Inflammatory macrophage treated with lipopolysaccharide for 1 hour (primary cell): ENCODE measurements at places on chromosomes 13 and 19.

- no peak for DNase-seq
Measured at GRCh38 chr13:41463838-41464602, 6.7 kb downstream of the RGCC start.

DNA sequence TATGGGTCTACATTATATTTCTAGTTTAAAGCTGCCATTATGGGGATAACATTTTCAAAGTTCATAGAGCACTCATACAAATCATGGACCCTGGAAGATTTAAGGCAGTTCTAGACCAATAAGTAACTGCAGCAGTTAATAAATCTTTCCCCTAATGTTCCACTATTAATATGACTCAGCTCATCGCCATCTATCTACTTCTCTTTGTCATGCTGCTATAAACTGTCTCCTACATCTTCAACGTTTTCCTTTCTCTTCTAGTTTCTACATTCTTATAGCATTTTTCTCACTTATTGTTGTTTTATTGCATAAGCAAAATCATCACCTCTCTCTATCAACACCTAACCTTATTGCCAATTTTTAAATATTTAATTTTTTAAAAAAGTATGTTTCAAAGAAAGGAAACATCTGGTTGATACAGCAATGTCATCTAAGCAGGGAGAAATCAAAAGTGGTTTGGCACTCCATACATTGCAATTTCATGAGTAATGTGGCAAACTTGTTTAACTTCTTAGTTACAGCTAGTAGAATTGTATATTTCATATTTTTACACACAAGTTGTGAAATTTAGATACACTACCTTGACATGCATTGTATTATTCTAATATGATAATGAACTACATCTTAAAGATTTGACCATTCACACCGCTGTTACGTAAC lies 1500.4 kb upstream of the MIR17HG start:
- no peak for DNase-seq

GRCh38 chr19:39731685-39732084 lies 6.1 kb downstream of the CLC start:
- no peak for DNase-seq

DNA sequence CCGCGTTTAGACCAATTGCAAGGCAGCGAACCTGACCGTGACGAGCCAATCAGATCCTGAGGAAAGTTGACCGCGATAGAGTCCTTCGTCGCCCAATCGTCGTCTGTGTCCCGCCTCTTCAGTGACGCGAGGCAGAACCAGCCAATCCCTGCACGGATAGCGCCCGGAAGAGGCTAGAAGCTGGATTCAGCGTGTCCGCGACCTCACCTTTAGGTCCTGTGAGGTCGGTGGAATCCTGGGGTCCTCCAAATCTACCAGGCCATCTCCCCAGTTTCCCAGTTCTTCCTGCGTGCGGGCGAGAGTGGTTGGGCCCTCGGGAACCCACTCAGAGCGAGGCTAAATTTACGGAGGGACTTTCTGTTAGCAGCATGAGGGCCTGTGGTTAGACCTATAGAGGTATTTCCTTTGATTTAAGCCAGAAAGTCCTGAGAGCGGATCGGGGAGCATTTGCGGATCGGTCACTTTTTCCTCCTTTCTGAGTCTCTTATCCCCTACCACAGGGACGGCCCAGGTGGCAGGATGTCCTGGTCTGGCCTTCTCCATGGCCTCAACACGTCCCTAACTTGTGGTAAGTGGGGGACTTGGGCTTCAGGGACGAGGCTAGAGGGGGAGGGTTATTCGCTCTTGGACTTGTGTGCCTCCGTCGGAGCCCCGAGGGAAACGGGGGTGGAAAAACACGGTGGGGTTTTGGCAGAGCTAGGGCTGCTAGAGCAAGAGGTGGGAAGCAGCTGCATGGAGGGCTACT lies at the start of gene MRPS12:
MRPS12 (plus strand) TSS at position 169 of the 745 bp plus-strand sequence; CDS start at position 520, 351 bp downstream.
- DNase-seq = peak; percentile 99

GRCh38 chr13:43266936-43267615 lies 243.7 kb downstream of the DNAJC15 start:
- DNase-seq = no peak

DNA sequence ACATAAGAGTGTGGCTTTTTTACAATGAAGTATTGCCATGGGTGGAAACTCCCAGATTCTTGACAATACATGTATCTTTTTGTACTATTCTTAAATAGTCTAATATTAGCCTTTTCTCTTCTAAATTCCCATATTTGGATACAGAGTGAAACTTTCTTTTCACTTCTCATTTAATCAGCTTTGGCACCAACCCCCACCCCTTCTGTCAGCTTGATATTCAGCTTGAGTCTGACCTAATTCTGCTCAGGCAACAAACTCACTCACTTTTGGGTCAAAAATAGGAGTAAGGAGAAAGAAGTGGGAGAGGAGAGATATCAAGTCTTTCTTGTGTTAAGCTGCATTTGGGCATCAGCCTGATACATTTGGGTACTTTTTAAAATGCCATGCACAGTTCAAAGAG lies 397.5 kb downstream of the COG6 start:
- DNase-seq = no peak

GRCh38 chr13:32824675-32825074 lies 191.5 kb upstream of the KL start:
- DNase-seq = no peak

GRCh38 chr19:39386557-39386956 lies 4.3 kb downstream of the PAF1 start:
- no peak for DNase-seq

DNA sequence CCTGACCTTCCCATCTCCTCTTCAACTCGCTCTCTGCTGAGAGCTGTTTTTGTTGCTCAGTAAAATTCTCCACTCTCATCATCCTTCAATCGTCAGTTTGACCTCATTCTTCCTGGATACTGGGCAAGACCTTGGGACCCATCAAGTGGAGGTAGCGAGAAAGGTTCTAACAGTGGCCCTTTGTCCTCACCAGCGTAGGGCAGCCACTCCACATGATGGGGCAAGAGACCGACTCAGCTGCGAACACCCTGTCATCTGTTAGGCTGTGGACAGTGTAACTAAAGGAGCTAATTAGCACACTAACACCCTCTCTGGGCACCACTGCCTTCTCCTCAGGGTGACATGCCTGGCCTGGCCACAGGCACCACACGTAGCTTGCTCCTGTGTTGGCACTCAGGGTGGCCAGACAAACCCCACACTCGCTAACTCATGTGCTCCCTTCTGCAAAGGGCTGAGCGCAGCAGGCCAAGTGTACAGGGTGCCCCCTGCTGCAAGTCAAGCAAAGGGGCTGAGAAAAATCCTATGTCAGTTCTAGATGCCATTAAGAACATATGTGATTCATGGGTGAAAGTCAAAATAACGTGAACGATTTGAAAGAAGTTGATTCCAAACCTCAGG lies 1216.0 kb downstream of the SLITRK5 start:
- no peak for DNase-seq

- peak; percentile 91 for DNase-seq
Measured at GRCh38 chr13:41955605-41956004, 5.3 kb downstream of the VWA8 start.

- DNase-seq = no peak
Measured at GRCh38 chr19:18886972-18887371, 9.0 kb downstream of the CERS1 start.

DNA sequence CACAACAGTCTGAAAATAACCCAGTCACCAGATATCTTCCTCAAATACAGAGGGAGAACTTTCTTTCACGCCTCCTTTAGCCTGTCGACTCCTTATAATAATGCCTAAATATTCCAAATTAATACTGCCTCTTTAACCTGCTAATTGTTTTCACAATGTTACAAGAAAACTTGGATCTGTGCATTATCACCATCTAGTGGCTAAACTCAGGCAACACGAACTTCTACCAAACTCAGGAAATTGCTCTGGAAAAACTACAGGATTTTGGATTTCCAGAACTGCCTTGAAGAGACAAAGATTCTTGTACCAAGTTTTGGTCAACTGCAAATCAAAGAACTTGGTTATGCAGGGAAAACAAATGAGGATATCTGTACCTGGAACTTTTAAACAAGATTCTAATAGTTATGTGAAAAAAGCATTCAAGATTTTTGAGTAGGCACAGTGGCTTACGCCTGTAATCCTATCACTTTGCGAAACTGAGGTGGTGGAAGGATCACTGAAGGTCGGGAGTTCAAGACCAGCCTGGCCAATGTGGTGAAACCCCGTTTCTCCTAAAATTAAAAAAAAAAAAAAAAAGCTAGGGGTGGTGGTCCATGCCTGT lies 10.8 kb downstream of the CLN5 start:
- peak; percentile 59 for DNase-seq

- DNase-seq = no peak
Measured at GRCh38 chr13:81721400-81721799, 1380.5 kb upstream of the SPRY2 start.

- no peak for DNase-seq
Measured at GRCh38 chr19:10562609-10563008, 3.2 kb downstream of the KRI1 start.

- DNase-seq = no peak
Measured at GRCh38 chr13:83761631-83762030, 120.6 kb downstream of the SLITRK1 start.

DNA sequence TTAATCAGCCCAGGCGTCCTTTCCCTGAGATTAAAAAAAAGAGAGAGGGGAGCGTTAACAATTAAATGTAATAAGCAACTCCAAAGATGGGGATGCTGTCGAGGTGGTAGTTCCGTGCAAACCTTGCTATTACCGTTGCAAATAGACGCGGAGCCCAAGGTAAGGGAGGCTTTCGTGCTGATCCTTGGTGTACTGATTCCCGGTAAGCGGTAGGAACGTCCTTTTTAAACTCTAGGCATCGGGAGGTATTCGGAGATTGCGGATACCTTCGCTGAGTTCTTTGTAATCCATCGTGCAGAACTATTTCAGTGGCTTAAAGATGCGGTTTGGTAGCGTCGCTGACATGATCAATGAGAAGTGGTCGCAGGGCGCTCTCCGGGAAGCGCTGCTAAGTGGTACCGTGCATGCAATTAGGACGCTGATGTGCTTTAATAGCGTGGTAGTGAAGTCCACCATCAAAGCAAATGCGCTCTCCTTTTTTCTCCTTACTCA lies 3.1 kb downstream of the SLITRK5 start:
- DNase-seq = no peak

DNA sequence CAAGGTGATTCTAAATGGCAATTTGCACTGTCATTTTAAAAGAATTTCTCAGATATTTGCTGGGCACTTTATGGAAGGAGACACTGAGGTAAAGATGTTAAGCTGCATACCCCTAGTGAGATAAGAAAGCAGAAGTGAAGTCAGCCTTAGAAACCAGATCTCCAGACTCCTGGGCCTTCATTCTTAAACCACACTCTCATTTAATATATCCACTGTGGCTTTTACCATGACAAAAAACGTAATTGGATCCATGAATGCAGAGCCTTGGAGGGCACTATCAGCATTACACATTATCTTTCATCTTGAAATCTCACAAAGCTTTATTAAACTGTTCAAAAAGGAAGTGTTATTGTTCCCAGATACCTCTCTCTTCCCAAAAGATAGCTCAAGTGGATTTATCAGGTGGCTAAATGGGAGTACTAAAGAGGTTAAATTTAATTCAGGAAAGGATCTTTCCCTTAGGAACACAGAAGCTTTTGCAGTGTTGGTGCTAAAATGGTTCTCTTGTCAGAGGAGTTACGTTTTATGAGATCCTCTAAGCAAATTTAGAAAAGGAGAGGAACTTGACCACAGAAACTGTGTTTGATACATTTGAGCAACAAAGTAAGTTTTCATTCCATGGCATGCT lies 1060.4 kb downstream of the EFNB2 start:
- no peak for DNase-seq

DNA sequence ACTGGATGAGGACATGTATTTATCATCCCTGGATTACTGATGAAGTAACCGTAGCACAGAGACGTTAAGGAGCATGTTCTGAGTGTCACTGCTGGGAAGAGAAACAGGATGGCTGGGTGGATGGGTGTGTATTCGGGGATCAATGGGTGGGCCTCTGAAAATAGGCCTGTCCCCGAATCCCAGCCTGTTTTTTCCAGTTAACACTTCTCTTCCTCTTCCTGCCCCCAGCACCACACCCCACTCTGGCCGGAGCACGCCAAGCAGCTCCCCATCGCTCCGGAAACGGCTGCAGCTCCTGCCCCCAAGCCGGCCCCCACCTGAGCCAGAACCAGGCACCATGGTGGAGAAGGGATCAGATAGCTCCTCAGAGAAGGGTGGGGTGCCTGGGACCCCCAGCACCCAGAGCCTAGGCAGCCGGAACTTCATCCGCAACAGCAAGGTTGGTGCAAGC lies 8.8 kb downstream of the GRAMD1A start:
- no peak for DNase-seq

DNA sequence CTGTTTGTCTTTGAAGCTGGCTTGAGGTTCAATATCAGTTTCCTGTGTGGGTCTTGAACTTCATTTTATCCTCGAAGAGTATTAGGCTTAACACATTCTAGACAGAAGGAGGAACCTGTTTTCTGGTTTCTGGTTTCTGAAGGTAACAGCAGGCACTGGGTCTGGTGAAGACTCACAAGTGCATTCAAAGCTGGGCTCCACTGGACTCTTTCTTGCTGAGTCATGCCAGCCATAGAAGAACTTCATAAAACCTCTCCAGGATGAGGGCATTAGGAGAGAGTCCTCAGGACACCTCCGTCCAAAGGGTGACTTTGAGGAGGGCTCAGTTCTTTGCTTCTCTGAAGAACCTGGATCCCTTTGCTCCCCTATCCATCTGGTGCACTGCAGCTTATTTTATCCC lies 668.6 kb upstream of the SLC10A2 start:
- DNase-seq = no peak

DNA sequence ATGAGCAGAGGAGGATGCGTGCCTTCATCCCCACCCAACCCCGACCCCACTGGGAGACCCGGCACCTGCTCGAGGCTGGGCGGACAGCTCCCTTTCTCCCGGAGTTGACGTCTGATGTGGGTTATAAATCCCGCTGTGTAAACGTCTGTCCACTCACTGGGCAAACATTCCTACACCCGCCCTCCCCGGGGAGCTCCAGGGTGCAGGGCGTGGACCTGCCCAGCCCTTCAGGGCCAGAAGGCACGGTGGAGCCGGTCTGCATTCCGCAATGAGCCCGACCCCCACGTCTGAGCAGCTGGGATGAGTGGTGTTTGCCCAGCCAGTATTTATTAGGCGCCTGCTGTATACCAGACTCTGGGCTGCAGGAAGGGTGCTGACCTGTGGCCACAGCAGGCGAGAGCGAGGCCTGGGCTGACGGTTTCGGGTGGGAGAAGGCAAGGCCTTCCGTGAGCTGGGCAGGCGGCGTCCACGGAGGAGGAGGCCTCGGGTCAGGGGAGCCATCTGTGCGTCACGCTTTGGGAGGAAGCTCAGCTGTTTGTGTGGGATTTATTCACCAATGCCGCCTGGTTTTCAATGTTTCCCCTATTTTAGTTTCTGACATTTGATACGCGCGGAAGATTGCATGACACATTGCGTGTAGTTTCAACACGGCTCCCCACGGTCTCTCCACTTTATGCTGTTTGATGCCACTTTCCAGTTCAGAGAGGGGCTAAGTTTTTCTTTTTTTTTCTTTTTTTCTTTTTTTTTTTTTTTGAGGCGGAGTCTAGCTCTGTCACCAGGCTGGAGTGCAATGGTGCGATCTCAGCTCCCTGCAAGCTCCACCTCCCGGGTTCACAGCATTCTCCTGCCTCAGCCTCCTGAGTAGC lies 2.0 kb downstream of the MISP start:
- DNase-seq = peak; percentile 88
